ENCODE measurements at places on chromosomes 7 and 10. TPM values are rescaled to one million over a fixed set of nuclear protein-coding genes. Genes with fewer than 3 reads are reported as not detected.

The TMEM254 gene
- total RNA-seq = 26.9 TPM

The TCAF2 gene
- total RNA-seq = 0.31 TPM

The GDF10 gene
- 0.19 TPM for total RNA-seq

The KNDC1 gene
- 19.3 TPM for total RNA-seq

The SVIL gene
- total RNA-seq = 15.4 TPM

The GAD2 gene
- 0.47 TPM for total RNA-seq

The DUS4L gene
- 11.5 TPM for total RNA-seq

The LDB3 gene
- 0.43 TPM for total RNA-seq

The MET gene
- 12.9 TPM for total RNA-seq

The MYH16 gene
- not detected for total RNA-seq

The UMAD1 gene
- 10.8 TPM for total RNA-seq

The HYAL4 gene
- not detected for total RNA-seq

The CDK14 gene
- total RNA-seq = 48.8 TPM
